Fibroblast of skin of abdomen (primary cell): ENCODE measurements at places on chromosomes 7 and 10.

- peak; percentile 39 for DNase-seq
Measured at GRCh38 chr10:17175551-17175950, 25.9 kb downstream of the TRDMT1 start.

GRCh38 chr10:97229322-97230015, 43.7 kb upstream of the SLIT1 start:
- DNase-seq, result no peak

DNA sequence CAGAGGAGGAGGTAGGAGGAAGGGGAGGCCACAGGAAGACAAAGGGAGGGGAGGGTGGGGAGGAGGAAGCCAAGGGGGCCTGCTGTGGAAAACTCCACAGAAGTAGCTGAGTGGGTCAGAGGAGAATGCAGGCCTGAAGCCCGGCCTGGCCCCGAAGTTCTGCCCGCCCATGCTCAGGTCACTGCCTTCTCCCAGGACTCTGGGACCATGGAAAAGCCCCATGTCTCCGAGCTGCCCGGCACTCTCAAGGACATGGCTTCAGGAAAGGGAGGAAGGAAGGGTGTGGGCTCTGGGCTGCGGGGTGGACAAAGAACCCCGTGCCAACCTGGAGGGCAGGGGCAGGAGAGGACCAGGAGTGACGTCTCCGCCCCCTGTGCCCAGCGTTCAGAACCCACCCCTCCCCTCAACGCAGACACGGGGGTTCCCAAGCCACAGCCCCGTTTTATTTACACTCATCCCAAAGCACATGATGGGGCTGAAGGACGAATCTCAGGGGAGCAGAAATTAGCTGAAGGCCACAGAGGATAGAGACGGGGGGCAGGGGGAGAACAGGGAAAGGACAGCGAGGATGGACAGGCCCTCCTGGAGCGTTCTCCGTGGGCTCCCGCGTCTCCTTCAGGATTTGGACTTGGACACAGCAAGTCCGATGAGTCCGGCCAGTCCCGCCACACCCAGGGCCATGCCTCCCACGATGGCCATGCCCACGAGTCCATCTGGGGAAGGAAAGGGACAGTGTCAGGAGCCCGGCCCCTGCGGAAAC, 1.8 kb upstream of the CLDN15 start:
- DNase-seq, result no peak

- peak; percentile 77 for DNase-seq
Measured at GRCh38 chr10:91034494-91035159, 113.7 kb upstream of the ANKRD1 start.

- DNase-seq, result no peak
Measured at GRCh38 chr7:29892231-29892630, 85.9 kb downstream of the WIPF3 start.

- peak; percentile 9 for DNase-seq
Measured at GRCh38 chr10:35212856-35213255, 86.2 kb downstream of the CREM start.
